ENCODE measurements at places on chromosomes 16 and 17. TPM values are rescaled to one million over a fixed set of nuclear protein-coding genes. Genes with fewer than 3 reads are reported as not detected.

- peak; percentile 2 for DNase-seq
Measured at GRCh38 chr17:58870747-58871146, 115.1 kb downstream of the PPM1E start.

- DNase-seq = no peak
Measured at GRCh38 chr17:44932787-44933097, 14.8 kb downstream of the KIF18B start.

Gene MPP3
- total RNA-seq = 8.5 TPM

DNA sequence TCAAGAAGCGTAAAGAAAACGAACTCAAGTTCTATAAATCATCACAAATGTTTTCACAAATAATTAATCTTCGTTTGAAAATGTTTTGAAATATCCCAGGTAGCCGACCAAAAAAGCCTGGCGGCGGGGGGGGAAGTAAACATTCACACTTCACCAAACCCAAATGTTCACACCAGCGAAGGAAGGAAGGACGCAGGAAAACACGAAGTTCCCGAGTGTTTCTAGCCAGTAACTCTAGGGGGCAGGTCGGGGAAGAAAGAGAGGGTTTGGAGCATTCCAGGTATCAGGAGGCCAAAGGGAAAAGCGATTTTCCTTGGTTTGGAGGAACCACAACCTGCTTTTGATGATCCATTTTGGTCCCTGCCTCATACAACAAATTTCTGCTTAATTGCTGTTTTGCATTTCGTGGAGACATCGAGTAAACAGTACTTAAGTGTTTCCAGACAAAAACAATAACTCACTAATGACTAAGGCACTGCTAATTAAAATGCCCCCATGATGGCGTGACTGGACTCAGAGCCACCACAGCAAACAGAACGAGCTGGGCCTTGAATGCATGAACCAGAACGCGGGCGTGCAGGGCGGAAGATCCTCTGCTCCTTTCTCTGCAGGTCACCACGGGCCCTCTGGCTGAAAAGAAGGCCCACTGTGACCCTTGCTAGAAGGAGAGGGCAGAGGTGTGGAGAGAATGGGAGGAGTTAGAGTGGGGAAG is 16.6 kb downstream of the ZFHX3 start:
- peak; percentile 88 for DNase-seq

GRCh38 chr16:55820615-55821014 is 12.3 kb downstream of the CES1 start:
- DNase-seq = no peak

Gene TP53TG3
- total RNA-seq = not detected

GRCh38 chr16:29811170-29811895 is 660 bp upstream of the PRRT2 start:
- peak; percentile 94 for DNase-seq

DNA sequence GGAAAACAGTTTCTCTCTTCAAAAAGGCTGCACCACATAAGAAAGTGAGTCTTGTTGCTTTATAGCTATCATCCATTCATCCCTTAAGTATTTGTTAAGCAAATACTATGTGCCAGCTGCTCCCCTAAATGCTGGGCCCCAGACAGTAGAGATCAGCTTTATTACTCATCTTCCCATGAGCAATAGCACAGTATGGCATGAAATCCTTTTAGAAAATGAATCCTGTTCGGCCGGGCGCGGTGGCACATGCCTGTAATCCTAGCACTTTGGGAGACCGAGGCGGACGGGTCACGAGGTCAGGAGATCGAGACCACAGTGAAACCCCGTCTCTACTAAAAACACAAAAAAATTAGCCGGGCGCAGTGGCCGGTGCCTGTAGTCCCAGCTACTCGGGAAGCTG is 99.5 kb downstream of the MYO1D start:
- DNase-seq = no peak

Gene KRTAP4-3
- not detected for total RNA-seq

- DNase-seq = no peak
Measured at GRCh38 chr16:88454523-88454947, 1.5 kb downstream of the ZFPM1 start.

Gene TSR3
- total RNA-seq = 85.1 TPM

DNA sequence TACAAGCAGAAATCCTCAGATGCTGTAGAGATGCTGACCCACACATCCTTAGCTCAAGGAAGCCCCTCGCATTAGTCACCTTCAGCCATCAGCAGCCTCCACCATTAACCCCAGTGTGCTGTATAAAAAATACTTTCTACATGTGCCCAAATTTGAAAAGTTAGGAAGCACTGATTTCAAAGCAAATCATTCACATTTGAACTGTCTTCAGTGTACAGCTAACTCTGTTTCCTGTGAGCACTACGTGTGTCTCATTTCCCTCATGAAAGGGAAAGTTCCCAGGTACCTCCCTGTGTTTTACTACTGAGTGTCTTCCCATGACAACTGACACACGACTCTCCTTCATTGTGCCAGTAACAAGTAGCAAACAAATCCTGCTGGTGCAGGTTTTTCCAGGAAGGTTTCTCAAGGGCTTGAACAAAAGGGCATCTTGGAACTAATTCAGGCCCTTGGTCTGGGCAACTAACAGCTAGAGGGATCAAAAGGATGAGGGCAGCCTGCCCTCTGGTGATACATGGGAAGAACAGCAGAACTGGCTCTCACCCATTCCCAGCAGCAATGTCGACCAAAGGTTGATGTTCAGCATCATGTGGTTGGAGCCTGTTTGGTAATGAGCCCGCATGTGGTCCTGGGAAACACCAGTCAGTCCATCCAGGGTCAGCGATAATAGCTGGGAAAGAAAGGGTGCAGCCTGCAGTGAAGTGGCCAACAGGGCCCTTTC is 4.0 kb downstream of the SLC35B1 start:
- DNase-seq = peak; percentile 65

- DNase-seq = peak; percentile 33
Measured at GRCh38 chr17:68200689-68201417, 47.0 kb upstream of the AMZ2 start.

GRCh38 chr17:57440522-57441269 is 184.4 kb downstream of the MSI2 start:
- peak; percentile 94 for DNase-seq

Gene CLDN9
- total RNA-seq = 0.35 TPM

Gene LHX1
- 14.5 TPM for total RNA-seq

DNA sequence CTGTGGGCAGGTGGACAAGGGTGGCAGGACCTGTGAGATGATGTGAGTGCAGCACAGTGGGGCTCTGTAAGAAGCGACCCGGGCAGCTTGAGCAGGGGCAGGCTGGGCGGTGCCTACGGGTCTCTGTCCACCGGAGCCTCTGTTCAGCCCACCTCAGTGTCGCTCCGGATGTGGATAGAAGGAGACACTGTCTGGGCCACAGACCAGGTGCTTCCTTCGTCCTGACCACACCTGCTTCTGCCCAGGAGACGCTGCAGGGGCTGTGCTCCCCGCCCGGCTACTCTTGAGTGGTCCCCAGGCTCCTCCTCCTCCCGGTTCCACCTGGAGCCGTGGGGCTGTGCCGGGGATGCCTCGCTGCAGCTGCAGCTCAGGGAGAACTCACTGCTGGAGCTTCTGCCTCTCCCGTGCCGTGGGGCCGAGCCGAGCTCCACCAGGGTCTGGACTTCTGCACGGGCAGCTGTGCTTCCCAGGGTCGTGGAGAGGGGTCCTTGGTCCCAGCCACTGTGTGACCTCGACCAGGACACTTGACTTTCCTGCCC is 21.5 kb downstream of the METRNL start:
- DNase-seq = no peak

DNA sequence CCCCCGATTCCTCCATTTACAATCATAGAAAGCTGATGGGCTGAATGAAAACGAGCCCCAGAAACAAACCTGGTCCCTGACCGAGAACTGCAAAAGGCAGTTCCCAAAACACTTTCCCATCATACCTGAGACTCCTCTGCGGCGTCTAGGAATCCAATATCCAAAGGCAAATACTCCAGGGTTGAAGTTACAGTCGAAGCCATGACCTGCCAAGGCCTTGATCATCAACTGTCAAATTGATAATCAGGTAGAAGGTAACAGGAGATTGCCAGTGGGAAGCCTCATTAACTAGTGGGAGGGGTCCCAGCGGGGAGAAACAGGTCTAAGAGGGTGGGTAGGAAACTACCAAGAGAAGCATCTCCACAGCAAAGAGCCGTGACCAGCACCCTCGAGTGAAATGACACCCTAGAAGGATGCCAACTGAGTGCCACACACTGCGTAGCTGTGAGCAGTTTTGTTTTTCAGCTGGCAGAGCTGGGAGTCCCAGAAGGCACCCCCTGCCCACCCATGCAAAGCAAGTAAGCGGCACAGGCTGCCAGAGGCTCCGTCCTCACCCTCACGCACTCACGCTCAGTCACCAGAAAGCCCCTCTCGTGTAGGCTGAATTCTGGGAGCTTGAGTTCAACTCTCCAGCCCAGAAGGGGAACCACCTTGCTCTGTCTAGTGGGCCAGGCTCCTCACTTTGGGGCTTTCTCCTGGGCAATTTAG is 146.1 kb downstream of the GAS7 start:
- no peak for DNase-seq

Gene PRRT2
- total RNA-seq = 0.25 TPM

GRCh38 chr17:49739641-49740271 is 24.2 kb downstream of the FAM117A start:
- peak; percentile 25 for DNase-seq

Gene CFAP119
- total RNA-seq = 2.7 TPM

- peak; percentile 69 for DNase-seq
Measured at GRCh38 chr16:30567160-30567990, 4.1 kb downstream of the ZNF688 start.

GRCh38 chr16:3734758-3735221 is 17.5 kb upstream of the TRAP1 start:
- DNase-seq = no peak

GRCh38 chr17:41873559-41874292 is 8.5 kb upstream of the KLHL11 start:
- no peak for DNase-seq

GRCh38 chr17:21164620-21165019 is 37.9 kb downstream of the DHRS7B start:
- no peak for DNase-seq

Gene LRRC37A
- 2.7 TPM for total RNA-seq

GRCh38 chr16:1416521-1416941 is 2.0 kb upstream of the UNKL start:
- peak; percentile 6 for DNase-seq

DNA sequence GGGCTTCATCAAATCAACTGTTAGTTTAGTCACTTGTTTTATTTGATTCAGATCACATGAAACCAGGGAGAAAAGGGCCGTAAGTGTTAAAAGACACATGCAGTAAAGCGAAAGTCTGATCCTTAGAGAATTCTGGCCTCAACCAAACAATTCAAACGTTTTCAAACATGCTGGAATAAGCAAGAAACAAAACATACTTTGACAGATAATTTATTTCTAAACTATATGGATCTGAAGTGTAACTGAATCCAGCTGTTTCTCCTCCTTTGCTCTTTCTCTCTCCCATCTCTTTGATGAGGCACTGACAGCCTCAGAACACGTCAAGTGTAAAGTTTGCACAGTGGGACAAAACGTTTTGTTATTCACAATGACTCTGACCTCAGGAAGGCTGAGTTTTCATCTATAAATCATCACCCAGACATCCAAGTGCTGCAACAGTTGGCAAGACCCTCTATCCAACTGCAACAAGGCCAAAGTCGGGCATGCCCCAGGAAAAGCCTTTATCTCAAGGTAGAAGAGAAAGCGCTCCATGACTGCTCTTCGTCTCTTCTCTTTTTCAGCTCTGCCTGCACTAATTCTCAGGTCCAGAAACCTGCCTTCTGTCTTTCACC is 267.1 kb upstream of the MYOCD start:
- no peak for DNase-seq

Gene ZSCAN32
- 20.7 TPM for total RNA-seq

DNA sequence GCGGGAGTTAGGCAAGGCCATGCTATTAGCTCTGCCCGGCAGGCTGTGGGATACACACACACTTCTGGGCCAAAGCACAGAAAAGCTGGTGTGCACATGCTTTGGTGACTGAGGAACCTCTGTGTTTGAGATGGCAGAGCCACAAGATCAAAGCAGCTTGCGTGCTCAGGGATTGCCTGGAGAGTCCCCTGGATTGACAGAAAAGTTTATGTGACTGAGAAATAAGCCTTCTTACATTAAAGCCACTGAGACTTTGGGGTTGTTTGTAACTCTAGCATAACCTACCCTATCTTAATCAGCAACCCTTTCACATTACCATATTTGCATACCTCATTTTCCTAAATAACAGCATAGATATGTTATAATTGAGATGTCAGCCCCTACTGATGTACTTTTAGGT is 69.3 kb downstream of the MYO1D start:
- no peak for DNase-seq

Gene TMEM132E
- total RNA-seq = not detected

Gene SLFN12L
- total RNA-seq = 0.05 TPM

GRCh38 chr16:89014403-89015230 is 37.6 kb upstream of the CBFA2T3 start:
- no peak for DNase-seq

DNA sequence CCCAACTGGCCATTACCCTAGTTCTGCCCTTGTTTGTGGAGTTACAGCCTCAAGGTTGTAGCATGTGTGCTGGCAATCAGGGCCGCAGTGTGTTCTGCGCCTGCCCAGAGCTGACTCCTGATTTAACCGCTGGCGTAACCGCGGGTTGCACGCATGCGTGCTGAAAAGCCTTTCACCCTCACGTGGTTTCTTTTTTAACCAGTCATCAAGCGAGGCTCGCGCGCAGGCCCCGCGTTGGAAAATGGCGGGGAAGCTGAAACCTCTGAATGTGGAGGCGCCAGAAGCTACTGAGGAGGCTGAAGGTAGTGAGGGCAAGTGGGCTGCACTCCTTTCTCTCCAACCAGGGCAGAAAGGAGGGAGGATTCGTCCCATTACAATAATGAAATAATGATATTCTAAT is at the start of gene SYCE1L:
Gene SYCE1L, plus strand, starts transcription at position 198 of the 400 bp plus-strand sequence. Its CDS starts 44 bp downstream, at position 242.
- no peak for DNase-seq

Gene MFAP4
- 0.15 TPM for total RNA-seq

DNA sequence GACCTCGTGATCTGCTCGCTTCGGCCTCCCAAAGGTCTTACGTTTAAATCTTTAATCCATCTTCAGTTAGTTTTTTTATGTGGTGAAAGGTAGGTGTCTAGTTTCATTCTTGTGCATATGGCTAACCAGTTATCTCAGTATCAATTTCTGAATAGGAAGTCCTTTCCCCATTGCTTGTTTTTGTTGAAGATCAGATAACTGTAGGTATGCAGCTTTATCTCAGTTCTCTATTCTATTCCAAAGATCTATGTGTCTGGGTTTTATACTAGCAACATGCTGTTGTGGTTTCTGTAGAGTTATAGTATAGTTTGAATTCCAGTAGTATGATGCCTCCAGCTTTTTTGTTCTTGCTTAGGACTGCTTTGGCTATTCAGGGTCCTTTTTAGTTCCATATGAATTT is 65.2 kb downstream of the TNFRSF13B start:
- DNase-seq = peak; percentile 3
